Adrenal gland (tissue), 19 donors: ENCODE measurements at places on chromosomes 11 and 22.

- DNase-seq = peak; percentile 57
Observed at GRCh38 chr11:3989276-3989920, 105.2 kb upstream of the RRM1 start.

- no peak for DNase-seq
Observed at GRCh38 chr11:86151174-86152005, 82.5 kb upstream of the PICALM start.

- no peak for DNase-seq
Observed at GRCh38 chr11:18172666-18173065, at the start of gene MRGPRX4. TSS of gene MRGPRX4 (plus strand) at chr11:18172837. CDS start at chr11:18173257, 420 bp downstream.

DNA sequence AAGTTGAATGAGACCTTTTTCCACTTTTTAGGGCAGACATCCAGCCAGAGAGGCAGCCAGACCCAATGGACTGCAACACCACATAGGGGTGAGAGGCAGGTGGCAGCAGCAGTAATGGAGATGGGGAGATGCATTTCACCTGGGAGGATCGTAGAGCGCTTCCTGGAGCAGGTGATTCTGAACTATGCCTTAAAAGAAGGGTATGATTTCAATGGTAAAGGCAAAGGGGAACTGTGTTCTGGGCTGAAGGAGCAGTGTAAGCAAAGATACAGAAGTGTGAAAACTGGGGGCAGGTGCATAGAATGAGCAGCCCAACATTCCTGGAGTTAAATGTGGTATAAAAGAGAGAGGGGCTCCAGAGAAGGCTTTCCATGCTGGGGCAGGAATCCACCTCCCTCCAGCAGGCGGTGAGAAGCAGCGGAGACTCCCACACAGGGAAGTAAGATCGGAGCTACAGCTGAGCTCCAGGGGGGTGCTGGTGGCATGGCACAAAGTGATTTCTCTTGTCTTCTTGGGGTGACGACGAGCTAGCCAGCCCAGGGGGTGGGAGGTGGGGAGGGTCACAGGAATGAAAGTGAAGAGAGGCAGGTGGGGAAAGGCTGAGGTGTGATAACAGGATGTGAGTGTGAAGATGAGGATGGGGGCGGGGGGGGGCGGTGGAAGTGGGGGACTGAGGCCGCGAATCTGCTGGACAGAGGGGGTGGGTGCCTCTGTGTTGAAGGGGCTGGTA is 4.3 kb upstream of the SERHL2 start:
- no peak for DNase-seq

GRCh38 chr22:24329453-24329852 is 58.8 kb downstream of the SPECC1L start:
- DNase-seq = no peak

- no peak for DNase-seq
Observed at GRCh38 chr11:129302386-129303101, 73.1 kb upstream of the BARX2 start.

DNA sequence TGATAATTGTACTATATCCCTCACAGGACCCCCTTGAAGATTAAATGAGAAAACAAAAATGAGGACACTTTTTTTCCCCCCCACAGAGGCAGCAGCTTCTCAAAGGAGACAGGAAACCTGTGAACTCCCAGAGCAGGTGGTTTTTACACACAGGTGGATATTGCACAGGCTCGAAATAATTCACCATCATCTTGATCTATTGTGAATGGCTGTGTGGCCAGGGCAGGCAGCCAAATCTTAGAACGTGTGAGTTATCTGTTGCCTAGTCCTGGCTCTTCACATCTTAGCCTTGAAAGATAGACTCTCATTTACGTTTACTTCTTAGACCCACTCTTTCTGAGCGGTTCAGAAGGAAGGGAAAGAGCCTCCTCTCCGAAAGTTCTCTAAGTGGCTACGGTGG is 23.5 kb downstream of the PPFIBP2 start:
- DNase-seq = no peak

DNA sequence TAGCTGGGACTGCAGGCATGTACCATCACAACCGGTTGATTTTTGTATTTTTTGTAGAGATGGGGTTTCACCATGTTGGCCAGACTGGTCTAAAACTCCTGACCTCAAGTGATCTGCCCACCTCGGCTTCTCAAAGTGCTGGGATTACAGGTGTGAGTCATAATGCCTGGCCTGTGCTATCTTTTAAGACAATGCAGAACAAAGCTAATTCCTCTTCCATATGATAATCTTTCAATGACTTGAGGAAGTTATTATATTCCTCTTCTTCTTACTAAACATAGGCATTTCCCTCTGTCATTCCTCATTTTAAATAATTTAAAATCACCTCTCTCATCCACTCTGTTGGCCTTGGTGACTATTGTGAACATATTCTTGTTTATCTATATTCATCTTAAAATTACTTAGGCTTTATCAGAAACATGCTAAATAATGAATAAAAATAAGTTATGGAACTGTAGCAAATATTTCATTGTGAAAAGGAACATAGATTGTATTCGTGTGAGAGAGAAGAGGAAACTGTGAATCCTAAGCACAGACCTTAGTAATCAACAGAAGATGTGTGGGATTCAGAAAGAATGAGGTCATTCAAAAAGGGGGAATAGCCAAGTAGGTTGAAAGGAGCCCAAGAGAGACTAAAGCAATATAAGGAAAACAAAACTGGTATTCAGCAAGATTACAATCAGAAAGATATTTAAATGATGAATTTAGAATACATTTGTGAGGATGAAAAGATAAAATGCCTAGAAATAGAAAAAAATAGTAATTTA is 269.4 kb downstream of the TTC28 start:
- DNase-seq = no peak

GRCh38 chr22:43313244-43313889 is 29.8 kb downstream of the SCUBE1 start:
- DNase-seq = no peak

- no peak for DNase-seq
Observed at GRCh38 chr11:15654451-15654850, 539.7 kb downstream of the INSC start.

- DNase-seq = peak; percentile 60
Observed at GRCh38 chr22:37229805-37230672, 14.0 kb downstream of the RAC2 start.

GRCh38 chr11:74670171-74670570 is 61.1 kb downstream of the CHRDL2 start:
- no peak for DNase-seq

DNA sequence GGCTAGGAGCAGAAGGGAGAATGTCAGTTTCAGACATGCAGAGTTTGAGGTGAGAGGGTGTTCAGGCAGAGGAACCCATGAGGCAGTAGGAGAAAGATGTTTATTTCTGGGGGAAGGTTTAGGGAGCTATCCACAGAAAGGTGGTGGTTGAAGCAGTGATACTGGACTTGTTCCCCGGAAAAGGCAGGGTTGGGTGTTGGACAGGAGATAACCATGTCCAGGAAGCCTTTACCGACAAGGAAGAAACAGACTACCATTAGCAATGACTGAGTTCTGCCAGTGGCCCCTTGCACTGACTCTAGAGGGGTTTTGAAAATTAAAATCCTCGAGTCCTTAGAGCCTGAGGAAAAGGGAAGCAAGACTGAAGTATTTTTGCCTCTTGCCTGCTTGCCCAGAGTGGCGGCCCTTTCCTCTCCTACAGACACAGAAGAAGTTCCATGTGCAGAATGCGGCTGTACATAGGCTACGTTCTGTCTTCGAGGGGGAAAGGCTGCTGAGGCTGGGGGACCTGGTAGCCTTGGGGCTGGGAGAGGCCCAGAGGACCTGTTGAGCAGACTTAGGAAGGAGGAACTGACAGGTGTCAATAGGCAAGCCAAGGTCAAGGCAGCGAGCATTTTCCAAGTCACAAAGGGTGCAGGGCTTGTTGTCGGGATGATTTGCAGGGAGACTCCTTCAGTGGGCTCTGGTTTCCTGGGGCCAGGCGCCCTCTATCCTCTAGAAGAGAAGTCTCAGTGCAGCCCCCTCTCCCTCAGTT is 146.7 kb downstream of the LDLRAD3 start:
- no peak for DNase-seq

- DNase-seq = no peak
Observed at GRCh38 chr22:19842393-19843106, 12.1 kb downstream of the GNB1L start.

DNA sequence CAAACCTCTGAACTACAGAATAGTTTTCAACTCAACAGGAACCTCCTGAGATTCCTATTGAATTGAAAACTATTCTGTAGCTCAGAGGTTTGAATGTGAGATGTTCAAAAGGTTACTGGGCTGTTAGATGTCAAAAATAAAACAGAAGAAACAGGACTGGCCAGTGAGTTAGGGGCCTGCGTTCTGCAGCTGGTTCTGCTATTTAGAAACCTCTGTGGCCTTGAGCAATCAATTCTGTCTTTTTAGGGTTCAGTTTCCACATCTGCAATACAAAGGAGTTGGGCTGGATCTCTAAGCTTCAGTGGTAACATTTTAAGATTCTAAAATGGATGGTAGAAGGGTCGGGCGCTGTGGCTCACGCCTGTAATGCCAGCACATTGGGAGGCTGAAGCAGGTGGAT is 55.8 kb downstream of the CLMP start:
- DNase-seq = no peak

GRCh38 chr11:124479561-124479960 is 34.1 kb upstream of the OR8B8 start:
- DNase-seq = no peak

GRCh38 chr11:48354677-48355076 is 11.6 kb downstream of the OR4C5 start:
- DNase-seq = no peak

DNA sequence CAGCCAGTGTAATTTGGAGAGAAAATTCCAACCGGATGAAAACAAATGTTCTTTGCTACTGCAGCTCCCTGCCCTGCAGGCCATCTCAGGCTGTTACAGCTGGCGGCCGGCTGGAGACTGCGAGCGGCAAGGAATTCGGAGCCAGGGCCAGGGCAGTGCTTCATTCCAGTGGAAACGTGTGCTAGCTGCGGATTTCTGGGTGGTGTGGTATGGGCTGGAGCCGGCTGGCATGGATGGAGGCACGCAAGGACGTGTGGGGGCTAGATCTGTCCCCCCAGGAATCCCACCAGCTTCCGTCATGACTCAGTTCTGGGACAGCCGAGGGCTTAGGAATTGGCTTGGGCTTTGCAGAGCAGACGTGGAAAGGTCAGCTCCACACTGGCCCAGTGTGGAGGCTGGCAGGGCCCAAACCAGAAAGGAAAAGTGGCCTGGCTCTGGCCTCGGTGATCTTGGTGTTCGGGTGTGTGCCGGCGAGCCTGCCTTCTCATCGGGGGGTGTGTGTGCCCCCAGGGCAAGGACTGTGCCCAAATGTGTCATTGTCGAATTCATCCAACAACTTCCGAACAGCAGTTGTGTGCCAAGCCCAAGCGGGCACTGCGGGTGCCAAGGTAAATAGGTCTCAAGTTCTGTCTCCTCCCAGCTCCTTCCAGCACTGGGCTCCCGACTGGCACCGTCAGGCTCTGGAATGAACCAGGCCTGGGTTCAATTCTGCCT is 48.1 kb upstream of the SHISAL1 start:
- DNase-seq = peak; percentile 28

DNA sequence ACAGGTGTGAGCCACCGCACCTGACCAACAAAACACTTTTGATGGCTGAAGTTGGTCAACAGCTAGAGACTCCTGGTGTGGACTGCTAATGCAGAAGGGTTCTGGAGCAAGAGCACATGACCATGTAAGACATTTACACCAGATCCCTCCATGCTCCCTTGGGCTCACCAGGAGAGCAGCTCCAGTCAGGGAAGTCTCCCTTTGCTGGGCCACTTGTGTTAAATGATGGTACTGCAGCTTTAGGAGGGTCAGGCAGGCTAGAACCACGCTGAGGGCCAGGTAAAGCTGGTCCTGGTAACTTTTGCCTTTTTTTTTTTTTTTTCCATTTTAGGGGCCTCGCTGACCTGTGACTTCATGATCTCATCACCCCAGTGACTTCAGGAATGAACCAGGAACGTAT is 146.4 kb downstream of the FBXO7 start:
- no peak for DNase-seq

GRCh38 chr11:106466521-106467080 is 389.1 kb downstream of the AASDHPPT start:
- no peak for DNase-seq

- no peak for DNase-seq
Observed at GRCh38 chr11:96235751-96236150, 107.2 kb downstream of the MAML2 start.

GRCh38 chr11:40186437-40187263 is 1272.8 kb downstream of the LRRC4C start:
- no peak for DNase-seq

GRCh38 chr11:44116234-44116830 is 20.9 kb downstream of the EXT2 start:
- DNase-seq = no peak

DNA sequence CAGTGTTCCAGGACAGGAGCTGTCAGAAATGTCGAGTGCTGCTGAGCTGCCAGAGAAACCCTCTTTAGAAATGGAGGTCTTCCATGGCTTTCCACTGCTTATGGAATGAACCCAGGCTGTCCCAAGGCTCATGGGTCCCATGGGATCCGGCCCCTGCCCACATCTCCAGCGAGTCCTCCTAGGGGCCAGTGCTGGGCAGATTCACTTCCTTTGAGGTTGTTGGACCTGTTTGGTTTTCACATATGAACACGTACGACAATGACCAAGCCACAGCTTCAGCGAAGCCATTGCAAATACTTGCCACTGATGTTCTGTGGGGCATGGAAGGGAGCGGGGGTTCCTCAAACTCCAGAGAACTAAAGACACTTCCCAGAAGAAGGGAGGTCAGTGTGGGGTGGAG is 483.3 kb downstream of the TBC1D22A start:
- no peak for DNase-seq

- DNase-seq = no peak
Observed at GRCh38 chr11:70220920-70221319, 17.8 kb downstream of the FADD start.

- DNase-seq = peak; percentile 54
Observed at GRCh38 chr22:29704528-29705285, 15.1 kb upstream of the CABP7 start.

GRCh38 chr11:101931692-101932091 is 15.4 kb upstream of the ANGPTL5 start:
- DNase-seq = no peak

GRCh38 chr11:69416762-69417698 is 64.4 kb upstream of the LINC01488 start:
- DNase-seq = no peak

- no peak for DNase-seq
Observed at GRCh38 chr11:128399251-128400121, 187.9 kb downstream of the ETS1 start.

- DNase-seq = no peak
Observed at GRCh38 chr22:39525658-39525975, 5.3 kb downstream of the ATF4 start.

DNA sequence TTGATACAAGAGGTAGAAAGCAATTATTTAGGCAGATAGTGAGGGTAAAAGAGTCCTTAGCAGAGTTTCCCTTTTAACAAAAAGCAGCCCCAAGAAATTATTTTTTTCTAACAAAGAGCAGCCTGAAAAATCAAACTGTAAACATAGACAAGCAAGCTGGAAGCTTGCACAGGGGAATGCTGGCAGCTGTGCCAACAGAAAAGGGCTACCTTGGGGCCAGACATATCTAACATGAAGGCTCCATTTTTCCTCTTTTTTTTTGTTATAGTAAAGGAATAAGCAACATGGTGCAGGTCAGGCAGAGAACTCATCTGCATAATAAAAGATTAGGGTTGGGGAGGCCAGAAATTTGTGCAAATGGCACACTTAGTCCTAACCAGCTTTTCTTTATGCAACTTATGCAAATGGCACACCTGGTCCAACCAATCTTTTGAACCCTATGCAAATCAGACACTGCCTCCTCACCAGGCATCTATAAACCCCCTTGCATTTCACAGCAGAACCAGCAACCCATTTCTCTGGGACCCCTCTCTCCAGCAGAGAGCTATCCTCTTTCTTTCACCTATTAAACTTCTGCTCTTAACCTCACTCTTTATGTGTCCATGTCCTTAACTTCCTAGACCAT is 41.8 kb downstream of the PDGFD start:
- DNase-seq = no peak

- peak; percentile 38 for DNase-seq
Observed at GRCh38 chr22:23065495-23066122, 4.7 kb upstream of the GNAZ start.
